ENCODE measurements at places on chromosomes 16 and 17.
A peak's percentile ranks its signal among the peaks of the same experiment; 100 is the strongest.

- H3K36me3 ChIP-seq = peaks cover 84% of the 10 kb centered on the region
- peak; percentile 62 for DNase-seq
- peaks cover 22% of the 10 kb centered on the region for H3K4me1 ChIP-seq
- peak overlapping the region; percentile 72 for H3K27ac ChIP-seq
- H3K27me3 ChIP-seq = no peaks in the 10 kb centered on the region
Measured at GRCh38 chr16:56462064-56462796, 10.9 kb downstream of the OGFOD1 start.

GRCh38 chr17:63928966-63929695 lies 3.0 kb downstream of the CD79B start:
- no peak overlapping the region for H3K4me3 ChIP-seq
- no peaks in the 10 kb centered on the region for H3K27me3 ChIP-seq
- no peaks in the 10 kb centered on the region for H3K36me3 ChIP-seq
- H3K27ac ChIP-seq = no peak overlapping the region
- no peak for DNase-seq

- no peak overlapping the region for H3K27ac ChIP-seq
- H3K36me3 ChIP-seq = no peaks in the 10 kb centered on the region
Measured at GRCh38 chr17:7356072-7356549, 1.2 kb downstream of the TMEM95 start.

- H3K36me3 ChIP-seq = no peaks in the 10 kb centered on the region
- DNase-seq = no peak
- H3K4me3 ChIP-seq = no peak overlapping the region
- H3K27ac ChIP-seq = no peak overlapping the region
- H3K27me3 ChIP-seq = no peaks in the 10 kb centered on the region
Measured at GRCh38 chr17:52147431-52147830, 11.1 kb downstream of the CA10 start.

DNA sequence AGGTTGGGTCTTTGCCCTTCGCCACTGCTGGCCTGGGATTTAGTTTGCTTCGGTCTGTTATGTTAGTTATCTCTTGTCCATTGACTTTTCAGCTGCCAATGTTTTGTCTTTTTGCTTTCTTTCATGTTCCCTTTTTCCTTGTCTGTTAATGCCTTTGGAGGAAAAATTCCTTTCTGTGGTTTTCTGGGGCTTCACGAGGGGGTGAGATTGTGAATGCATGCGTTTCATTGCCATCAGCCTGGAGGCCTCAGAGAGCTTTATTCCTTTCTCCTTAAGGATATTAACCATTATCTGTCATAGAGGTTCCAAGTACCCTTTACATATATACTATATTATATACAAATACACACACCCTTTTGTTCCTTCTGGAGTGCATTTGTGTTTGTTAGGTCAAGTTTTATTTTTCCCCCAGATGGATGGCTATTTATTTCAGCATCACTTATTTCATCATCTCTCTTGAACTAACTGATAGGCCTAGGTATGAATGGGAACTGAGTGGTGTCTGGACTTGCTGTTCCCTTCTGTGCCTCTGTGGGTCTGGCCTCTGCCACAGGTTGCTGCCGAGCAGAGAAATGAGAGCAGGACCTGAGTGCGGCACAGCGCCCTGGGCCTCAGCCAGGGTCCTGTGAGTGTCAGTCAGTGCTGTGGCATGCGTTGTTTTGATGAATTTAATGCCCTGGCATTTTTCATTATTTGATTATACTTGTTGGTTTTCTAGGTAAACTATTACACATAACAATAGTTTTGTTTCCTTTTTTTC lies 193.4 kb downstream of the LGALS9B start:
- no peak overlapping the region for H3K4me3 ChIP-seq
- H3K4me1 ChIP-seq = no peaks in the 10 kb centered on the region
- no peak for DNase-seq
- no peak overlapping the region for H3K27ac ChIP-seq
- H3K27me3 ChIP-seq = no peaks in the 10 kb centered on the region

DNA sequence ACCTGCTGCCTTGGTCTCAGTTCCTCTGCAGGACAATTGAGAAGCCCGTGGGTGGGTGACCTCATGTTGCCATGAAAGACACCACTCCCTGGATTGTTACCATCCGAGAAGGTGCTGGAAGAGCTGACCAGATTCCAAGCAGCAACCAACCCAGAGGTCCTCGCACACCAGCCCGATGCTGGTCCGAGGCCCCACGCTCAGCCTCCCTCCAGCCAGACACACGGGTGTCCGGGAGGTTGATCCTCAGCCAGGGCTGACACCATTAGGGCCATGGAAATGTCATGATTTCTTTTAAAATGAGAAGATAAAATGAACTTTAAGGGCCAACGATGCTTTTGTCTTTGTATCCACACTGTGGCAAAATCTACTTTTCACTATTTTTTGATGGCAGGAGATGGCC lies 242.3 kb downstream of the RBFOX3 start:
- H3K27me3 ChIP-seq = peaks cover 44% of the 10 kb centered on the region
- H3K27ac ChIP-seq = no peak overlapping the region
- no peaks in the 10 kb centered on the region for H3K36me3 ChIP-seq

- H3K4me1 ChIP-seq = no peaks in the 10 kb centered on the region
- H3K36me3 ChIP-seq = no peaks in the 10 kb centered on the region
- H3K27me3 ChIP-seq = peaks cover 25% of the 10 kb centered on the region
- H3K4me3 ChIP-seq = no peak overlapping the region
- peak; percentile 71 for DNase-seq
Measured at GRCh38 chr16:71421911-71422310, 19.9 kb downstream of the TLE7 start.
